ENCODE measurements at places on chromosomes 3 and 15.

GRCh38 chr3:42009456-42009855, 47.6 kb upstream of the ULK4 start:
- DNase-seq = no peak

DNA sequence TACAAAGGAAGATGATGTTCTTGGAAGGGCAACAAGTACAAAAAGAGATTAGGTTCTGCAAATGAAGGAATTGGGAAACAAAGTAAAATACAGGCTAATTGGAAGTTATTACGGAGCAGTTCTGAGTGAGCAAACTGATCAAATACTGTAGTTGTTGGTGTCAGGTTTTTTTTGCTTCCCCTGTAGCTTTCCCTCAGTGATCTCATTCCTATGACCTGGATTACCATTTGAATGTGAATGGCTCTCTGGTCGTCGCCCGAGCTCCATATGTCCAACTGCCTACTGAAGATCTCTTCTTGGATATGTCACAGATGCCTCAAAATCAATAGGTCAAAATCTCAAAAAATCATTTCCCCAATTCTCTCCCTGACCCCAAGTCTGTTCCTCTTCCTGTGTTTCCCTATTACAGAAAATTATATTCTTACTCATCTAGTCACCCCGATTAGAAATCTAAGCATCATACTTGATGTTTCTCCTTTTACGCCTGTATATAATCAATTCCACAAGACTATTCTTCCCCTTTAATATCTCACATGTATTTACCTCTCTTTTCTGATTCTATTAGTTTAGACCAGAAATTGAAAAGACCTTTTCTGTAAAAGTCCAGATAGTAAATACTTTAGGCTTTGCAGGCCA, 29.0 kb downstream of the GOLM2 start:
- no peak for DNase-seq

- DNase-seq = no peak
These were observed 42.6 kb downstream of the CLDN1 start for GRCh38 chr3:190279690-190280089.

GRCh38 chr3:149534671-149535332, 60.3 kb downstream of the TM4SF4 start:
- no peak for DNase-seq

GRCh38 chr3:45958321-45958791, 15.1 kb downstream of the CXCR6 start:
- no peak for DNase-seq

- DNase-seq = no peak
These were observed 112.4 kb upstream of the DCBLD2 start for GRCh38 chr3:99013777-99014315.

- no peak for DNase-seq
These were observed 60.5 kb downstream of the SH3BP5 start for GRCh38 chr3:15271785-15272381.

DNA sequence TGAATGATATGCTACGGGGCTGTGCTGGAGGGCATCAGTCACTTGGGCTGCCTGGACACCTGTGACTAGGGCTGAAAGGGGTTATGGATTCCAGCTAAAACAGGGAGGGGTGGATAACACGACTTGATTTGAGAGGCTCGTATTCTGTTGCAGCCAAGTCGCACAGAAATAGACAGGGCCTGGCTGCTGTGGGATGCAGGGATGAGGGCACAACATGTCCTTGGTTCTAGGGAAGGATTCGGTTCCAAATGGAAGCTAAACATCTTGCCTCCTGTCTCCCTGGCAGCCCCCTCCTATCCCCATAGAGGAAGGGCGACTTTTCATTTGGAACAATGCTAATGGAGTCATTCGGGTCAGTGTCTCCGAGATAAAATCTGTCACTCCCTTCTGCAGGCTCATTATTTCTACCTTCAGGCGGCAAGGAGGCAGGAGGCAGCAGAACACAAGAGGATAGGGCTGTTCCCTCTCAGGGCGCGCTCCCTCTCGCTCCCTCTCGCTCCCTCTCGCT, 433.8 kb upstream of the RBMS3 start:
- DNase-seq = no peak

DNA sequence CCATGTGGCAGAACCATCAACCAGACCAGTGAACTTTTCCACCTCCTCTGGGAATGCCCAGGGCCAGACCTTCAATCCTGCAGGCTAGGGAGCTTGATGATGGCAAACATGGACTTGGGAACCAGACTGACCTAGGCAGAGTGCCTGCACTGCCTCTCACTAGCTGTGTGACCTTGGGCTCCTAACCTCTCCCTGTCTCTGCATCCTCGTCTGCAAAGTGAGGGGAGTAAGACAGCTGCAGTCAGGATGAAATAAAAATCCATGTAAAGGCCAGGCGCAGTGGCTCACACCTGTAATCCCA, 17.5 kb upstream of the LOXL1 start:
- no peak for DNase-seq

DNA sequence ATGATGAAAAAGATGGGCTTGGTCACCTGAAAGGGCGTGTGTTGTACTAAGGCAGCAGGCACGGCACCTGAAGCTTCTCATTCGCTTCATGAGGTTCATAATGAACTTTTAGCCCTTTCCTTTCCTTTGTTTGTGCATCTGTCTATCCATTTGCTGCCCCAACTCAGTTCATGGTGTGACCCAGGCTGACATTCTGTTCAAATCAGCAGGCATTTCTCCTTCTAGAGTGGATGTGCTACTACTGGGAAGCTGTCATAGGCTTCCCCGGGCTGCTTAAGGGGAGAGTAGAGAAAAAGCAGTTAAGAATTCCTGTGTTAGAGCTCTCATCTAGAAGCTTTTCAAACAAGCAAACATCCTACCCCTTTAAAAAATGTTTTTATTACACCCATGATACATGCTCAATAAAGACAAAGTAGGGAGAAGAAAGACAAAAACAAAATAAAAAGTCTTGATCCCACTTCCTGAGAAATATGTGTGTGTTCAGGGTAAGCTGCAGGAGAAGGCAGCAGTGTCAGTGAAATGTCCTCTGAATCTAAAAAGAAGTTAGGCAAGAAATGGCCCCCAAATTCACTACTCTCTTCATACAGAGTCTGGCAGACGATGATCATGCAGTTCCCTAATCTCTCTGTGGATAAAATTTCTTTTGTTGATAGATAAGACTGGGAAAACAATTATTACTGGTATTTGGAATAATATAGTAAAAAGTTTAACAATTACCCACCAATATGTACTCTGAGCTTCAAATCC, 136.9 kb upstream of the PFN2 start:
- no peak for DNase-seq

All from left renal cortex interstitium (tissue), 4 donors.